Foreskin melanocyte (primary cell): ENCODE measurements at places on chromosomes 5 and 9.

GRCh38 chr5:173420108-173420507, 91.9 kb upstream of the STC2 start:
- DNase-seq = peak; percentile 78

DNA sequence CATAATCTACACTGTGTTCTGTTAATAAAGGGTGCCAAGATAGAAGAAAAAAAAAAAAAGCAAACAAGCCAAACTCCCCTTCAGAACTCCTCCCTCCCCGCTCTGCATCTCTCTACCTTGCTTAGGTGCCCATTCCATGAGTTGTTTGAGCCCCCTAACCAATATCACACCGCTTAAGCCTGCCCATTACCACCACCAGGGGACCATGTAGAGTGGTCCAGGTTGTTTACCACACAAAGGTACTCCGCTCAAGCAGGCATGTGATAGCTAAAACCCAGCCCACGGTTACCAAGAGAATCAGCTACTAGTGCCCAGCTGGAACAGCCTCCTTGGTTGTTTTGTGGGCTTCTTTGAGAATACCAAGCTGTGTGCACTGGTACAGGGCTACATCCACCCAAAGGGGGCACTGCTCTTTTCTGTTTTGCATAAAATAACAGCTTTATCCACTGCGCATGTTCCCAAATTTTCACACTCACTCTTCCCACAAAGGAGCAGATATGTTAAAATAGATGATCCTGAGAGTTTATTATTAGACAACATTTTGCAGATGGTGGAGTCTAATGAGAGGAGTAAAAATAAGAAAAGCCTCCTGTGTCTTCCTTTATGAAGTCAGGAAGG, 304.1 kb downstream of the DEPDC1B start:
- DNase-seq = no peak

GRCh38 chr9:35177520-35177919, 15.7 kb downstream of the UNC13B start:
- no peak for DNase-seq

GRCh38 chr5:61139094-61139873, 23.0 kb downstream of the SMIM15 start:
- DNase-seq = no peak

- DNase-seq = no peak
These were observed 157.0 kb upstream of the LHFPL2 start for GRCh38 chr5:78805474-78806124.

GRCh38 chr5:1053391-1054017, 44.9 kb downstream of the NKD2 start:
- DNase-seq = no peak

- no peak for DNase-seq
These were observed 72.3 kb downstream of the STRBP start for GRCh38 chr9:123196124-123196523.

DNA sequence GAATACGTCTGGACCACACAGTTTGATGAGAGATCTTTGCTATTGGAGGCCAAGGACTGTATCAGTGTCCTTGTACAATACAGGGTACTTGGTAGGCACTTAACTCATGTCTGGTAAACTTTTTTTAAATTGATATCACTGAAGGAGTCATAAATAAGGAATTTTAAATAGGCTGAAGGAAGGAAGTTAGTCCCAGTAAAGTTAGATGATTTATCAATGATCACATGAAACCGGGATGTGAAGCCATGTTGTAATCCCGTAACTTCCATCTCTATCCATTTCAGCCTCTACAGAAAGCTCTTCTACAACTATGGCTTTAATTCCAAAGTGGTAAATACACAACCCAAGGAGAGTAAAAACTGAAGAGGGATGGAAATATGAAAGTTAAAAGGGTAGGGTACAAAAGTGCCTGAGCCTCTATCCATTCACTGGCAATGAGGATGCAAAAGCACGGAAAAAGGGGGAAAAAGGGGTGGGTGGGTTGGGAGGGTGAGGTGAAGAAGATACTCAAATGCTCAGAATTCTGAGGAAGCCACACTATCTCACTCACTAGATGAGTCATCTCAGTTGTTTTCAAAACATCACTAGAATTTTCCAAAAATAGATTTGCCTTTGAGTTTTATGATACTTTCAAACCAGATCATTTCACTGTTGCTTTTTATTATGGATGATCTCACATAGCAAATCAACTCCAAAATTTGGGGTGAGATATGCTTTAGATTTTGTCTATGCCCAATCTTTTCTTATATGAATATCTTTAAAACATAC, 1053.5 kb downstream of the NR2F1-AS1 start:
- peak; percentile 11 for DNase-seq

GRCh38 chr9:135241381-135242048, 154.0 kb downstream of the OLFM1 start:
- DNase-seq = no peak

DNA sequence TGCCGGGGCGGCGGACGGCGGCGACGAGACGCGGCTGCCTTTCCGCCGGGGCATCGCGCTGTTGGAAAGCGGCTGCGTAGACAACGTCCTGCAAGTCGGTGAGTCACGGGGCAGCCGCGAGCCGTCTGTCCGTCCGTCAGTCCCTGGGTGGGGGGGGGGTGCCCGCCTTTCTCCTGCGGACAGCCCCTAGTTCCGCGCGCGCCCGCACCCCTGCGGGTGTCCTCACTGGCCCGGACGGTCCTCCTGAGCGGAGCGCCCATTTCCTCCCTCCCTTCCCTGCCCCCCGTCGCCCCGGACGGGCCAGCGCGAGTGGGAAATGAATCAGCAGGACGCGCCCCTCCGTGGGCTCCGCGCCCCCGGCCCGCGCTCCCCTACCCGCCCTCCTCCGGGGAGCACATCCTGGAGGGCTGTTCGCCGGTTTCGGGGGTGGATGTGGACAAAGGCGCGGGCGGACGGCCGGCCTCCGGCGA, 828 bp downstream of the ZSWIM6 start:
- no peak for DNase-seq

- DNase-seq = peak; percentile 25
These were observed 76.0 kb downstream of the ACTL7B start for GRCh38 chr9:108779551-108780325.

GRCh38 chr5:144304688-144305087, 134.0 kb downstream of the KCTD16 start:
- DNase-seq = no peak

- DNase-seq = no peak
These were observed 50.9 kb upstream of the SARDH start for GRCh38 chr9:133788819-133789717.

DNA sequence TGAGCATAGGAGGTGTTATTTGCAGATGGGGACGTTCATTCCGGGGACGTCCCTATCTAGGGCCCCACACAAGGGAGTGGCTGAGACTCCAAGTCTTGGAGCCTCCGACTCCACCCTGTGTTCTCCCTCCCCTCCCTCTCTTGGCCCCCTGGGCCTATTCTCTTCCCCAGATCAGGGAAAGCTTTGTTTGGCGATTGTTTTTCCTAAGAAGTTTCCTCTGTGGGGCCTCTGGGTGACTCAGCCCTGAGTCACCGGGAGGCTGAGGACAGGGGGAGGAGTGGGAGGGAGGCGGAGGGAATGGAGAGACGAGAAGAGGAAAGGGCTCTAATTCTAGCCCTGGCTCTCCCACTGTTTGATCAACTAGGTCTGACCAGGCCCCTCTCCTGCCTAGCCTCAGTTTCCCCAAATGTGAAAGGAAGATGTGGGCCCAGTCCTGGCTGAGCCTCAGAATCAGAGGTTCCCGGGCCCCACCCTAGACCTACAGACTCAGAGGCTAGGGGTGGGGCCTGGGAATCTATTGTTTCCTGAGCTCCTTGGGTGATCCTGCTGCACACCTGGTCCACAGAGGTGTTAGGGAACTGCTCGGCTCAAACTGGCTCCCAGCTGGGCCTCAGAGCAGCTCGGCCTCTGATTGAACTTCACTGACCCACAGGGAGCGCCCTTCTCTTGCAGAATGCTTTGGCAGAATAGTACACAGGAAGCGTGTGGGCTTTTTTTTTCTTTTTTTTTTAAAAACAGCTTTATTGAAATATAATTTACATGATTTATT, 19.2 kb downstream of the GSN start:
- peak; percentile 99 for DNase-seq

- no peak for DNase-seq
These were observed 273.3 kb upstream of the TNC start for GRCh38 chr9:115391168-115391825.

- DNase-seq = no peak
These were observed 947.0 kb downstream of the NR2F1-AS1 start for GRCh38 chr5:92633875-92634487.

DNA sequence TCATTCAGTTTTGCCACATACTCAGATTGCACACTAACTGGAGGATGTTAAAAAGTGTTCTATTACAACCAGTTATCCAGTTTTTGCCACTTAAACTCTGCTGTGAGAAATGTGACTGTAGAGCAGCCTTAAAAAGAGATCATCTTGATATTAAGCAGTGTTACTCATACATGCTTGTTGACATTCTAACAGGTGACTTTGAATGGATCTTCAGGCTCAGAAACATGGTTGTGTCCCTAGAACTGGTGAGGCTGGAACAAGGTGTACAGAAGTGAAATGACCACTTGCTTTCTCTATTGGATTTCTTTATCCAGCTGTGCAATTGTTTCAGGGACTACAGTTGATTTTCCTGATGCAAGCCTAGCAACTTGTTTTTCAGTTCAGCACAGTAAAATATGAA, 166.1 kb upstream of the CCDC152 start:
- DNase-seq = no peak

DNA sequence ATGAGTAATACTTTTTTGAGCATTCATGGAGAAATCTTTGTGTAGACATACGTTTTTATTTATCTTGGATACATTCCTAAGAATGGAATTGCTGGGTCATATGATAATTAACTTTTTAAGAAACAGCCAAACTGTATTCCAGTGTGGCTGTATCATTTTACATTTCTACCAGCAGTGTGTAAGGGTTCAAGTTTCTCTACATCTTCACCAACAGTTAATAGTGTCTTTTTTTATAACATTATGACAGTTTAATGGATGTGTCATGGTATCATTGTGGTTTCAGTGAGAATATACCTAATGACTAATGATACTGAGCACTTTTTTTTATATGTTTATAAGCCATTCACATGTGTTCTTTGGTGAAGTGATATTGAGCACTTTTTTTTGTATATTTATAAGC, 52.4 kb downstream of the NIPBL start:
- no peak for DNase-seq

- DNase-seq = no peak
These were observed 215.5 kb upstream of the RORB start for GRCh38 chr9:74281674-74282073.

GRCh38 chr5:73728493-73729273, 102.7 kb downstream of the ARHGEF28 start:
- DNase-seq = no peak
